ENCODE measurements at places on chromosomes 12 and 14. TPM values are rescaled to one million over a fixed set of nuclear protein-coding genes. Genes with fewer than 3 reads are reported as not detected.

The VRTN gene
- total RNA-seq: not detected

The KRT5 gene
- total RNA-seq: not detected

The SLC10A1 gene
- total RNA-seq: not detected

The LMO3 gene
- total RNA-seq: not detected

The MRPL52 gene
- total RNA-seq: 93.0 TPM

All from B cell (primary cell).